DND-41 (cell line): ENCODE measurements at places on chromosomes 7 and 10.

DNA sequence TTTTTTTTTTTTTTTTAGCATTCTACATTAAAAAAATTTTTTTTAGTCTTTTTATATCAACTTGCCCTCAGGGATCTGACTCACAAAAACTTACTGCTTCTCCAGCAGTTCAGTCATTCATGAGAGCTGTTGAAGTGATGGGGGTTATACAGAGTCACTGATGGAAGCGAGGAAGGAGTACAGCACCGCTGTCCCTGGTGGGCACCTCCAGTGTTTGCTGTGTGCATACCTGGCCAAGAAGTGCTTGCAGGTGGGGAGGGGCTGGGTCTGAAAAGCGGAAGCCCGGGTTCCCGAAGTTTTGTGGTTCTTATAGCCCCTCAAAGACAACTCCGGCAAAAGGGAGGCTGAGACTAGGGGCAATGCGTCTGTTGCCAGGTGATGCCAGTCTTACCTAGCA lies 46.2 kb downstream of the MINDY4 start:
- no peak overlapping the region for H3K27ac ChIP-seq
- H3K27me3 ChIP-seq: no peaks in the 10 kb centered on the region
- H3K4me1 ChIP-seq: no peaks in the 10 kb centered on the region
- H3K4me3 ChIP-seq: no peak overlapping the region
- H3K36me3 ChIP-seq: no peaks in the 10 kb centered on the region
- DNase-seq: no peak

- H3K4me3 ChIP-seq: no peak overlapping the region
- no peak for DNase-seq
- no peaks in the 10 kb centered on the region for H3K27me3 ChIP-seq
These were observed 42.8 kb upstream of the AKR1C2 start for GRCh38 chr10:5046410-5046809.

DNA sequence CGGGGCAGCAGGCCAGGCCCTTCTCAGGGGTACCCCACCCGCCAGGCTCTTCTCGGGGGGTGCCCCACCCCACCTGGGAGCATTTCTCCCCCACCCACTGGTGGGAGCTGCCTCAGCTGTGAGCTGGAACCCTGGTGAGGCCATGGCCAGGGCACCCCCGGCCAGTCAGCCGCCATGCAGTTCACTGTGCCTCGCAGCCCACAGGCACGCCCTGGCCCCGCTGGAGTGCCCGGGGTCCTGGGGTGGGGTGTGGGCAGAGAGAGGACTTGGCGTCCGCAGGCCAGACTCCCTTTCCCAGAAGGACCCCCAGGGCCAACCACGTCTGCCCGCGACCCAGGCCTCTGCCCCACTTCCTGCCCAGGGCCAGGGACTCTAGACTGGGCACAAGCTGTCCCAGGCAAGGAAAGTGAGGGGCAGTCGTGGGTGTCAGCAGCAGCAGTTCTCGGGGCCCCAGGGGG lies 13.1 kb downstream of the DPYSL4 start:
- no peaks in the 10 kb centered on the region for H3K4me1 ChIP-seq
- H3K27ac ChIP-seq: no peak overlapping the region
- H3K36me3 ChIP-seq: no peaks in the 10 kb centered on the region
- no peaks in the 10 kb centered on the region for H3K27me3 ChIP-seq

DNA sequence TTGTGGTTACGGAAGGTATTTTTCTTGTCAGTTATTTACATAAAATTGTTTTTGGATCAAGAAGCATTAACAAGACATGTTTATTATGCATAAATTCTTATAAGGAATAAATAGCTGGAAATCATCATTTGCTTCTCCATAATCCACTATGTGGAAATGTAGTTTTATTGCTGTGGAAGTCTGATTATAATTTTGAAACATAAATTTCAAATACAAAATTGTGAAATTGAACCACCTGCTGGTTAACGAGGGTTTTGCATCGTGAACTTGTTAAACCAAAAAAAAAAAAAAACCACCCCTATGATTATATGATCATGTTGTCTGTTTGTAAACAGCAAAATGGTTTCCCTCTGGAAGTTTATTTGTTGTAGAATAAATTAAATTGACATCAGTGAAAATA lies 25.9 kb downstream of the ABRAXAS2 start:
- DNase-seq: no peak
- no peak overlapping the region for H3K4me3 ChIP-seq
- H3K4me1 ChIP-seq: no peaks in the 10 kb centered on the region
- H3K27me3 ChIP-seq: no peaks in the 10 kb centered on the region

DNA sequence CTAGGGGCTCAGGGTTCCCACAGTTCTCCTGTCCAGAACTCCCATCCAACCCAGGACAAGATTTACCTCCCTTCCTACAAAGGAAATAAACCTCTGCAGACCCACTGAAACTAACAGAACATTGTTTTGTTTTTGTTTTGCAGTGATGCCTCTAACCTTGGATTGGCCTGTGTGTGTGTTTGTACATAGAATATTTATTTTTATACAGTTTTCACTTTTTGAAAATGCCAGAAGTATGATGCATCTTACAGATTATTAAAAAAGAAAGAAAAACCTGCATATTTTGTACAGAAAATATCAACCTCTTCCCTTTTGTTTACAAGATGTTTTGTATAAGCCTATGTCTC lies 94.1 kb upstream of the MACROH2A2 start:
- no peak for DNase-seq
- H3K4me3 ChIP-seq: no peak overlapping the region
- no peak overlapping the region for H3K27ac ChIP-seq
- H3K36me3 ChIP-seq: no peaks in the 10 kb centered on the region

DNA sequence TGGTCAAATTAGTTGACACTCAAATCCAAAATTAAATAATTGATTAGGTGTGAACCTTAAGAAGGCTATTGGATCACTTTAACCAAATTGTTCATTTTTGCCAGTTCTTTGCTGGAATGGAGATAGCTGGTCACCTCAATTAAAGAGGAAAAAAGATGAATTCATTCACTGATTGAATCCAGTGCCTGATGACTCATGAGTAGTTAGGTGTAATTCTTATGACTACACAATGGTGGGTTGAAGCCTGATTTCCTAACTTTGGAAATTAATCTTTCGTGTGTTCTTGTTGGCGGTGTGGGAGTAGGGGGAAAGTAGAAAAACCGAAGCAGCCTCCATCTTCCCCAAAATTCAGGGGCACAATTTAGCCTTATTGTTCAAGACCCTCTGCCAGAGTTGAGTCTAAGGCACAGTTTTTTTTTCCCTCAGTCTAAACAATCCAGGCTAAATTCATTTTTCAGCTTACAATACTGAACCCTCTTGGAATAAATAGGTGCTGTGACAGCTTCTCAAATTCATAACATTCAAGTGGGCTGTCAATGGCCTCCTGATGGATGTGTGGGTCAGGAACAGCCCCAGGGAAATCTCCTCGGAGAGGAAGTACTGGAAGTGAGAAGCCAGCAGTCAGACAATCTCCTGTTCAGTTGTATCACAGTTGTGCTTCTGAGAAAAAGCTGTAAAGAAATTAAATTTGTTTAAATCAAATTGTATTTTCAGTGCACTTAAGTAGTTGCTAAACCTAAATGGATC lies 356.6 kb downstream of the BBS9 start:
- no peak overlapping the region for H3K27ac ChIP-seq
- H3K4me3 ChIP-seq: no peak overlapping the region
- DNase-seq: no peak
- no peaks in the 10 kb centered on the region for H3K4me1 ChIP-seq

DNA sequence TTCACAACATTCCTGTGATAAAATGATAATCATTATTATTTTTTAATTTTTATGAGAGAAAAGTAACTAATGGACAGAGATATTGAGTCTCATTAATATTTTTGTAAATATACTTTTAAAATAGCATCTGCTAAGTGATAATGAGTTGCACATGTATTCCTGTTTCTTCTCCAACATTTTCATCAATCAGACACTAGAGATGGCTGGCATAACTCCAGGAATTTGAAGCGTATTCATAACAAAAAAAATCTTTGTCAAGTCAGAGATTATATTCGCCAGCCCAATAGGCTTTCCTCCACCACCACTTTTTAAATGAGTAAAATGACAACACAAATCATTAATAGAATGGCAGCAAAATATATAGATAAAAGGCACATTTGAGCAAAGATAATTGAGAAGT lies 524.0 kb upstream of the KCND2 start:
- no peak overlapping the region for H3K27ac ChIP-seq
- H3K36me3 ChIP-seq: no peaks in the 10 kb centered on the region
- DNase-seq: no peak
- no peak overlapping the region for H3K4me3 ChIP-seq
- no peaks in the 10 kb centered on the region for H3K27me3 ChIP-seq

- no peak overlapping the region for H3K27ac ChIP-seq
- no peak overlapping the region for H3K4me3 ChIP-seq
- no peaks in the 10 kb centered on the region for H3K27me3 ChIP-seq
These were observed 179.5 kb upstream of the IMMP2L start for GRCh38 chr7:111741811-111742240.

DNA sequence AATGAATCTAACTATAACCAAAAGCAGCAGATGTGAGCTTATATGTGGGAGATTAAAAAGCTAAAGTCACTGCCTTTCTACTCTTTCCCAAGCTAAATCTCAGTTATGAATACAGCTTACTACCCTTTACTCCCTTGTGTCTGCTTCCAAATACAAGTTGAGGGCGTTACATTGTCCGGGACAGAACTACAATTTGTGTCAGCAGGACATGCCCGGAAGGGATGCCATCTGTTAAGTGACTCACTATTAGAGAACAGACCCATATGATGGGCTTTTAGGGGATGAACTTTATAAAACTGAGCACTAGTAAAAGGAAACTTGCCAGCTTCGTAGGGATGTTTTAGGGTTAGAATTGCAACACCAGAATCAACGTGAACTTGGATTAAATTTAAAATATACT lies 299.7 kb upstream of the CSTF2T start:
- no peaks in the 10 kb centered on the region for H3K27me3 ChIP-seq
- no peaks in the 10 kb centered on the region for H3K36me3 ChIP-seq
- H3K27ac ChIP-seq: no peak overlapping the region
- no peak for DNase-seq
- no peak overlapping the region for H3K4me3 ChIP-seq

GRCh38 chr10:60410970-60411369 lies 21.3 kb upstream of the ANK3 start:
- H3K27me3 ChIP-seq: no peaks in the 10 kb centered on the region
- H3K4me1 ChIP-seq: no peaks in the 10 kb centered on the region
- DNase-seq: no peak
- no peak overlapping the region for H3K27ac ChIP-seq
- H3K36me3 ChIP-seq: no peaks in the 10 kb centered on the region

DNA sequence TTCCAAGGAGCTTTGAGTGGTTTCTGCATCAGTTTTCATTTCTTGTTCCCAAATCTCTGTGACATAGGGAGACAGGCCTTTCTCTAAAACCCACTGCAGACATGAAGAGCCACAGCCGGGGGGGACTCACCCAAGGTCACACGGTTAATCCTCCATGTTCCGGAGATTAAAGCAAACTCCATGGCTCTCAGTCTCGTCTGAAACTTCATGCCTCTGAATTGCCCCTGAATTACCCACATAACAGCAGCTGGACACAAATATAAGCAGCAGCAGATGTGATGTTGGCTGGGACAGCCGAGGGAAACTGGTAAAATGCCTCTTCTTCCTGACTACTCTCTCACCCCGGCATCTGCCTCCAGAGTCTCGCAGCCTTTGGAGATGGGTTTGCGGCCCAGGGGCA lies 402.2 kb downstream of the DNAJB6 start:
- H3K36me3 ChIP-seq: no peaks in the 10 kb centered on the region
- no peak for DNase-seq
- H3K27ac ChIP-seq: no peak overlapping the region
- no peaks in the 10 kb centered on the region for H3K27me3 ChIP-seq
- no peaks in the 10 kb centered on the region for H3K4me1 ChIP-seq

- no peaks in the 10 kb centered on the region for H3K36me3 ChIP-seq
- no peak overlapping the region for H3K4me3 ChIP-seq
- peaks cover 24% of the 10 kb centered on the region for H3K27me3 ChIP-seq
- no peak for DNase-seq
These were observed 108.2 kb upstream of the PCBD1 start for GRCh38 chr10:70996549-70996948.

DNA sequence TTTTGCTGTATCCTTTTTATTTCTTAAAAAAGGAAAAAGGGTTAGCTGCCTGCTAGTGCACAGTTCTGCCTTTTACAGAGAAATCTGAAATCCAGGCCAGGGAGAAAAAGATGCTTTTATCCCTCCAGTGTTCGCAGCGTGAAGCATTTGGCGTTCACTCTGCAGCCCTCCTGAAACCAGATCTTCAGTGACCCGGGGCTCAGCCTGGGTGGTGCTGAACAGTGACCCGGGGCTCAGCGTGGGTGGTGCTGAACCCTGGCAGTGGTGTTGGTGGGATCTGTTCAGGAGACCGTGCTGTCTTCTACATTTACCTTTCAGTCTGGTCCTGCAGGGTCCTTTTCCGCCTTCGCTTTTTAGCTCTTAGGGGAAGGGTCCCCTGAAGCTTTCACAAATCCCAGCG lies 164.7 kb upstream of the KLF6 start:
- no peaks in the 10 kb centered on the region for H3K27me3 ChIP-seq
- H3K27ac ChIP-seq: peak overlapping the region; percentile 95
- DNase-seq: peak; percentile 41
- H3K36me3 ChIP-seq: no peaks in the 10 kb centered on the region

DNA sequence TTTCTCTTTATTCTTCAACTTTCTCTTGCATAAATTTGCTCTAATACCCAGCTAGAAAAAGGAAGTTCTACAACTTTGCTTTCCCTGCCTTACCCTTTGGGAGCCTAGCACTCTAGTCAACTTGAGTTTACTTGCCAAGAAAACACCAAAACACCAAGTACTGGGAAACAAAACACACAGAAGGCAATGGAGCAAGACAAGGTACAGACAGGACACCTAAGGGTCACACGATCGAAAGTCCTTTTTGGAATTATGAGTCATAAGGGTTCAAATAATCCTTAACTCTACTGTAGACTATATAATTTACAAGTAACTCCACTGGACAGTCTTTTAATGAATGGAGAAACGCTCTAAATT lies 42.6 kb upstream of the ANAPC16 start:
- no peak overlapping the region for H3K27ac ChIP-seq
- H3K36me3 ChIP-seq: peaks cover 21% of the 10 kb centered on the region; the same call in 1 of the 2 replicates
- H3K27me3 ChIP-seq: no peaks in the 10 kb centered on the region
- no peaks in the 10 kb centered on the region for H3K4me1 ChIP-seq

GRCh38 chr10:93458821-93459257 lies 23.3 kb downstream of the MYOF start:
- H3K4me3 ChIP-seq: no peak overlapping the region
- no peak overlapping the region for H3K27ac ChIP-seq
- DNase-seq: no peak
- H3K27me3 ChIP-seq: peaks cover 8% of the 10 kb centered on the region
- H3K4me1 ChIP-seq: no peaks in the 10 kb centered on the region
- H3K36me3 ChIP-seq: no peaks in the 10 kb centered on the region

GRCh38 chr7:79453558-79454360 lies at the start of gene MAGI2:
Gene MAGI2 (minus strand): TSS chr7:79453667. CDS start chr7:79453320, 347 bp downstream.
- H3K36me3 ChIP-seq: no peaks in the 10 kb centered on the region
- no peak within 1 kb of the TSS for H3K27ac ChIP-seq
- H3K27me3 ChIP-seq: no peaks in the 10 kb centered on the region
- H3K4me1 ChIP-seq: no peaks in the 10 kb centered on the region
- H3K4me3 ChIP-seq: no peak within 1 kb of the TSS

GRCh38 chr7:55245271-55245723 lies 119.8 kb upstream of the LANCL2 start:
- H3K27ac ChIP-seq: no peak overlapping the region
- H3K4me3 ChIP-seq: no peak overlapping the region
- DNase-seq: no peak
